DMS79 treated with DMSO at 0.1 percent for 48 hours (cell line): ENCODE measurements at places on chromosomes 4 and X.

DNA sequence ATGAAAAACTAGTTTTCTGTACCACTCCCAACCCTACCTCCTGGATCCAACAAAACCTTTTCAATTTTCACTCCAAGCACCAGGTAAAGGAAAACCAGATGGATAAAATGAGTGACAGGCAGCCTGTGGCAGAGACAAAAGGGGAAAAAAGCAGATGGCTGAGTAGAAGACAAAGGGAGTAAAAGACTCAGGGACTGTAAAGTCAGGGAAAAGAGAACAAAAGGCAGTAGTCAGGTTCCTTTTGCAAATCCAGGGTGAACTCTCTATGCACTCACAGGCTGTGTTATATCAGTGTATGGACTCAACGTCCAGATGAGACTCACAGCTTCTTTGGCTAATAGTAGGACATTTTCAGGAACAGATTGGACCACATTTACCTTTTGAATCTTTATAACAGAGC lies 54.2 kb downstream of the QRFPR start:
- no peak for DNase-seq

GRCh38 chrX:17053502-17053901 lies 107.0 kb downstream of the REPS2 start:
- DNase-seq = no peak

DNA sequence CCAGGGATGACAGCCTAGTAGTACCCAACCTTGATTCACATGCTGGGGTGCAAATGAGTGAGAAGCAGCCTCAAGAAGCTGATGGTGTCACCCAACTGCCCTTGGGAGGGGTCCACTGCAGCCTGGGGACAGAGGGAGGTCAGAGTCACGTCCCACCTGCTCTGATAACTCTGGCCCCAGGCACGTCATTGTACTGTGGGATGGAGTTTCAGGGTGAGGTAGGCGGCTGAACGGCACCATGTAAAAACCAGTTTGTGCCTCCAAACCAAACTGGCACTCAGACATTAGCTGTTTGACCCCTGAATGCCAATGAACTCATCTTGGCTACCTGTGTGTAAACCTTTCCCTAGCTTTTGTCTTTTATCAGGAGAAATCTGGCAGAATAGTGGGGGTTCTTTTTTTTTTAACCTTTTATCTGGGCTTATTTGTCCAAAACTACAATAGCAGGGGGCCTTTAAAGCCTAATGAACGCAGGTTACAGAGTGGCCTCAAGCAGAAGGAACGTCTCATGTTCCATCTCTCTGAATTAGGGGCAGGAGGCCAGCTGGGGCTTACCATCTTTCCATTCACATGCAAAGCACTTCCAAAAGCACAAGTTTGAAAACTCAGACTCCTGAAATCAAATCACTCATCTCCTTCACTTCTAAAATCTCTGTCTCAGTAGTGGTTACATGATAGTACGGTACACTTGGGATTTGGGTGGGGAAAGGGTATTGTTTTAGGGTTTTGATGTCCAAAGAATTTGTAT lies 89.4 kb downstream of the IRF2 start:
- DNase-seq = no peak

DNA sequence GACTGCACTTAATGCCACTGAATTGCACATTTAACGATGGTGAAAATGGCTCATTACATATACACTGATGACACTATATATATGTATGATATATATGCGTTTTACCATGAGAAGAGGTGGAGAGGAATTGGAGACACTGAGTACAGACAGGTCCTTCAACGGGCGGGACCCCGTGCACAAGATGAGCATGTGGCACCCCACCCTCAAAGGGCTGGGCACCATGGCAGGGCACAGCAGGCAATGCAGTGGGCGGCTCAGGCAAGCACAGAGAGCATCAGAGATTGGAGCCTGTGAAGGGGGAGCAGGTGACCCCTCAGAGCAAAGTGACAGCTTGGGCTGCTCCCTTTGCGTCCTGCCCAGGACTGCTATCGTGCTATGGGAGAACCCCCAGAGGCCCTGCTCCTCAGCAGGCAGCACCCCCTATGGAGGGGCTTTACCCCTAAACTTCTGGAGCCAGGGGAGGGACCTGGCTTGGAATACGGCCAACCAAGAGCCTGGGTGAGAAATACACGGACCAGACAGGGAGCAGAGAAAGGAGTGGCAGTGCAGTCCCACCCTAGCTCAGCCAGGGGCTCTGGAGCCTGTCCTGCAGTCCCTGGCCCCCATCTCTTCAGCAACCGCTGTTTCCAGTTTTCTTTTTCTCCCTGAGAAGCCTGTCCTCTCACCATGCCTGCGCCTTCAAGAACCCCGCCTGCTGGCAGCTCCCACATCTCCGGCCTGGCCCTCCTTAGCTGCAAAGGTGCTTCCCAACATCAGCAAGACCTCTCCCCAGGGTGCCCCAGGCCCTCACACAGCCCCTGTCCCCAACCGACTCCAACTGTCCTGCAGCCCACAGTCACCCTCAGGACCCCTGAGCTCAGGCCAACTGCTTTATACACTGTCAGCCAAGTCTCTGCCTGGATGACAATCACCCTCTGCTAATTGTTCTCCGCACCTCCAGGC lies 10.5 kb downstream of the SLC6A8 start:
- no peak for DNase-seq

- no peak for DNase-seq
Measured at GRCh38 chr4:152628128-152628527, 51.7 kb downstream of the TMEM154 start.

DNA sequence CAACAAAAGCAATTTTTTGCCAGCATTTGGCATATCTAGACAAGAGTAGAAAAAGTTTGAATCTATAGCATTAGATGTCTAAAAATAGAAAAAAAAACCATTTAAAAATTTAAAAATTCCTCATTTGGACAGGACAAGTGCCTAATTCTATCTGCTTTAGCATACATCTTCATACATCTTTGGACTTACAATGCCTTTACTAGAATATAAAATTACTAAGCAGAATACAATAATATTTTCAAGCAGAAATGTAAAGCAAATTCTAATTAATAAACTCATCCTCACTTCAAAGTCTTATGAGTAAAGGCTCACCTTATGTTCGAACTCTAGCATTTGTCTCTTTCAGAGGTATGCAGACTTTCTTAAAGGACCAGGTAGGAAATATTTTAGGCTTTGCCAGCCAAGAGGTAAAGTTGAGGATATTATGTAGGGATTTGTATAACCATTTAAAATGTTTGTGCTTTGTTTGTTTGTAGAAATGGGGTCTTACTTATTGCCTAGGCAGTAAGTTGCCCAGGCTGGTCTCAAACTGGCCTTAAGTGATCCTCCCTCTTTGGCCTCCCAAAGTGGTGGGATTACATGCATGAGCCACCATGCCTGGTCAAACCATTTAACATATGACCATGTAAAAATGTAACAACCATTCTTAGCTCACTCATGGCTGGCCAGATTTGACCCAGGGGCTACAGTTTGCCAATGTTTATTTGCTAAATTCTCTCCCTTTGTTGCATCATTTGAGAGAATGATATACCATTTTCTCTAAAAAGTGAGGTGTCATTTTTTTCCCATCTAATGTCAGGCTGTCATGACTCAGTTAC lies 29.1 kb downstream of the UGDH start:
- DNase-seq = no peak

DNA sequence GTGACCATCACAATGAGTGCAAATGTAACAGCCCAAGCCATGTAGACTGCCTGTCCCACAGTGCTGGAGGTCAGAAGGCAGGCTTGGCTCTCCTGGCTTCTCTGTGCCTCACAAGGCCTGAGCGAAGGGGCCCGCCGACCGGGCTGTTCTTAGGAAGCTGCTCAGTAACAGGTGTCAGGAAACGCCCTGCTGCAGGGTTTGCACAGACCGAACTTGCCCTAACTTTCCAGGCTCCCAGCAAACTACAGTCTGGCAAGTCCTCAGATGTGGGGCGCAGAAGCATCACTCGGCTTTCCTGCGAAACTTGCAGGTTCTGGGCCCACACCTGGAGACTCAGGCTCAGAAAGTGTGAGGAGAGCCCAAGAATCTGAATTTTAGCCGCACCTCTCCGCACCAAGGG lies 87.6 kb downstream of the CRMP1 start:
- DNase-seq = no peak

GRCh38 chrX:47612418-47612817 lies 7.2 kb downstream of the SYN1 start:
- DNase-seq = no peak

- no peak for DNase-seq
Measured at GRCh38 chrX:147333821-147334220, 519.3 kb upstream of the CXorf51A start.

- no peak for DNase-seq
Measured at GRCh38 chr4:98394134-98394533, 132.9 kb downstream of the RAP1GDS1 start.

GRCh38 chr4:2792711-2793585 lies at the start of gene SH3BP2:
Gene SH3BP2, plus strand, starts transcription at chr4:2793085. Its CDS starts 27,533 bp downstream, at chr4:2820618.
- DNase-seq = no peak

GRCh38 chrX:15468036-15468435 lies 25.1 kb downstream of the PIR start:
- DNase-seq = no peak

GRCh38 chr4:98517218-98518021 lies 141.0 kb downstream of the TSPAN5 start:
- no peak for DNase-seq

DNA sequence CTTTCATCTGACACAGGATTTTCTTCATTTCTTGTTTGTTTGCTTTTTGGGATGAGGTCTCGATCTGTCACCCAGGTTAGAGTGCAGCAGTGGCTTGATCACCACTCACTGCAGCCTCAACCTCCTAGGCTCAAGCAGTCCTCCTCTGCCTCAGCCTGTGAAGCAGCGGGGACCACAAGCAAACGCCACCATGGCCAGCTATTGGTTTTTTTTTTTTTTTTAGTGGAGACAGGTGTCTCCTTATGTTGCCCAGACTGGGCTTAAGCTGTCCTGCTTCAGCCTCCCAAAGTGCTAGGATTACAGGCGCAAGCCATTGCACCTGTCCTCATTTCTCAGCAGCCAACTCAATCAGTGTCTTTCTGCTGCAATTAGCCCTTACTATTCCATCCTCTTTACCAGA lies 10.3 kb downstream of the SPRY1 start:
- no peak for DNase-seq

DNA sequence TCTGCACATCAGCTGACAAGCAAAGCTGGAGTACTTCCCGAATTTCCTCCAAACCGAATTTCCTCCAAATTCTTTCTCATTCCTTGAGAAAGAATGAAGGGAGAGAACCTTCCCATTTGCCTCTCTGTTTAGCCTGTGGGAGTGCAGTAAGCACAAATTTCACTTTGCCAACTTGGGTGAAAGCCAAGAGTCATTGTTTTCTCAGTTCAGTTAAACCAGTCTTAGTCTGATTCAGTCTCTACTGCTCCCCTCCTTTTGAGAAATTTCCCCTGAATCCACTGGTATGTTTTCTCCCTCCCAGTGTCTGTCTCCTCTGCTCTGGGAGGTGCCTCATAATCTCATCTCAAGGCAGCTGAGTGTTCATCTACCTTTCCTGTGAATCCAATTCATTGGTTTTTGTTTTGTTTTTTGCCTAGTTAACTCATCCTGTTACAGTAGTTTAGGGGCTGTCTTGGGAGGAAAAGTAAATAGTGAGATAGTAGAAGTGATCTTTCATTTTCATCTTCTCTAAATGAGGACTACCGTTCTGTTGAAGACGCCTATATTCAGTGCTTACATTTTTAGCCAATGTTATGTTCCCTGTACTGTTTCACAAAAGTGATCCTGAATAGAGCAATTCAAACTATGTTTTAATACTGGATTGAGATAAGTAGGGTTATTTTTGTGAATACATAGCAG lies 49.0 kb downstream of the SYTL5 start:
- no peak for DNase-seq

- no peak for DNase-seq
Measured at GRCh38 chrX:119189115-119189514, 47.0 kb upstream of the PGRMC1 start.

DNA sequence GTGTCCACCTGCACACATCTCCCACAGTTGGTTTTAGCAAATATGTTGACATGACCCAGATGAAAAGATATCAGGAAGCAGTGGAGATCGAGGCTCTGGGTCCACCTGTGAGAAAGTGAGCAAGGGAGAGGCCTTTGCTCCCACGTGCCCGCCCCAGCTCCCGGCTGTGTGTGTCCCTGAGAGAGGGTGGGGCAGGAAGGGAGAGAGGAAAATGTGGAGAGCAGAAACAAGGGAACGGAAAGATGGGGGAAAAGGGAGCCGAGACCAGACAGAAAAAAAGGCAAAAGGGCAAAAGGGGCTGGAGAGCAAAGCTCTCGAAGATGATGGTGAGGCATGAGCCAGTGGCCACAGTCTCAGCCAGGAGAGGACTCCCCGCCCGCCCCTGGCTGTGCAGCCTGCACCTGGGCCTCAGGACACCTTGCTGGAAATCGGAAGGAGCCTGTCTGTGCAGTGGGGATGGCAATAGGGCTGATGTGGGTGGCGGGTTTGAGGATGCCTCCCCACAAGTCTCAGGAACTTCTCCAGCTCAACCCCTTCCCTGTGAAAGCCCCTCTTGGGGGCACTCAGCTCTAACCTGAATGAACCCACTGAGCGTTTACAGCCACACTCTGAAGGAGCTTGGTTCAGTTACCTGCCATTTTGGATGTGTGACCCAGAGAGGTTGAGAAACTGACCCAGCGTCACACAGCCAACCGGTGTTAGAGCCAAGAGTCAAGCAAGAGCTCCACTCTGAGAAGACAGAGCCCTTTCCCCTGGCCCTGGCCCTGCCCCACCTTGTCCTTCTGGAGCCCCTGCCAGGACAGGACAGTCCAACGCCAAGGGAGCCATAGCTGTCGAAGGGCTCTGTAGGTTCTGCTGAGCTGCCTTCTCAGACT lies 20.3 kb upstream of the MSX1 start:
- DNase-seq = no peak

DNA sequence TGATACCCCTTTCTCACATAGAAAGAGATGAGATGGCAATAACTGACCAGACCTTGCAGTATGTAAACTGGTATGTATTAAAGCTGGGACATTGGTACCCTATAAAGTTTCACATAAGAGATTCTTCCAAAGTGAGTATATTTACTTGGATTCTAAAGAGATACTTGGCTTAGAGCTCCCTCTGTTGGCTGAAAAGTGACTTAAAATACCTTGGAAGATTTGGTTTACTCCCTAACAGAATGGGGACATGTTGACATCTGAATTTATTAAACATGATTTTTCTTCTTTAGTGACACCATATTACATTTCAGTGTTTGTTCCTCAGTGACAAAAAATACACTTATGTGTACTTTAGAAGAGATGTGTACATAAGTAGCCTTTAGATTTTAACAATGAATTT lies 47.9 kb upstream of the RGN start:
- peak; percentile 8 for DNase-seq

GRCh38 chr4:169251291-169252235 lies 19.2 kb downstream of the SH3RF1 start:
- no peak for DNase-seq

- DNase-seq = no peak
Measured at GRCh38 chr4:35175487-35175886, 1068.8 kb downstream of the ARAP2 start.

GRCh38 chr4:165621983-165622382 lies 243.2 kb downstream of the CPE start:
- DNase-seq = no peak
